ENCODE measurements at places on chromosomes 11 and 22.

- DNase-seq: no peak
Observed at GRCh38 chr22:37442537-37442936, 15.3 kb upstream of the ELFN2 start.

DNA sequence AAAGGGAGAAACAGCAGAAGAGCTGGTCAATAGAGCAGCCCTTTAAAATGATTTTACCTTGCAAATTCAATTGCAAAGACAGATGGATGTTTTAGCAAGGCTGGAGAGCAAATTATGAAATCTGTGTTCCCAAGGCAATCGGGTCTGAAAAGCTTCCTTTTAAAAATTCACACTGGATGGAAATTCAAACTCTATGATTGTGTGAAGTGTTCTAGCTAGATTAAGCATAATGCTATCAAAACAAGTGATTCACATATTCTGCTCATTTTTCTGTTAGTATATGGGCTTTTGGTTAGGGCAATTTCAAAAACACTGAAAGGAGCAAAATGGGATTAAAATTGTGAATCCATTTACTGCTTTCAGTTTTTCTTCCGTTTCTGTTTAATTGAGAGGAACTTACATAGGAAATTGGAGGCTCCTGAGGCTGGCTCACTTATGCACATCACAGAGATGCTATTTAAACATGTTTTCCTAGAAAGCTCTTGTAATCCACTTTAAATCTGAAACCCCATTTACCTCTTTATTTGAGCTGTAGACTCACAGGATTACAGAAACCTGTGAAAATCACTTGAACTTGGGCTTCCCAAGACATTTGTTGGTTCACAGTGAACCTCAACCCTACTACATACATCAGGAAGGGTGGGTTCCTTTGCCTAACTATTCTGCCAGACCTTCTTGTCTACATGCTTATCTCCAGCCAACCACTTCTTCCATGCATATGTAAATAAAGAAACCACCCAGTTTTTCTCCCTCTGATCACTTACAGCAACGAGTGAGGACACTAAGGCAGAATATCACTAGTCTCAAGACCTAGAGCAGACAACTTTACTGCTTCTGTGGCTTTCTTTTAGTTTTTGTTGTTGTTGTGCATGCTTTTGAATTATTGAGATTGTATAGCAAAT lies 201.9 kb upstream of the PITPNB start:
- no peak for DNase-seq

GRCh38 chr11:113681711-113682413 lies 24.2 kb downstream of the TMPRSS5 start:
- no peak for DNase-seq

- no peak for DNase-seq
Observed at GRCh38 chr22:32775957-32776356, 25.5 kb upstream of the TIMP3 start.

DNA sequence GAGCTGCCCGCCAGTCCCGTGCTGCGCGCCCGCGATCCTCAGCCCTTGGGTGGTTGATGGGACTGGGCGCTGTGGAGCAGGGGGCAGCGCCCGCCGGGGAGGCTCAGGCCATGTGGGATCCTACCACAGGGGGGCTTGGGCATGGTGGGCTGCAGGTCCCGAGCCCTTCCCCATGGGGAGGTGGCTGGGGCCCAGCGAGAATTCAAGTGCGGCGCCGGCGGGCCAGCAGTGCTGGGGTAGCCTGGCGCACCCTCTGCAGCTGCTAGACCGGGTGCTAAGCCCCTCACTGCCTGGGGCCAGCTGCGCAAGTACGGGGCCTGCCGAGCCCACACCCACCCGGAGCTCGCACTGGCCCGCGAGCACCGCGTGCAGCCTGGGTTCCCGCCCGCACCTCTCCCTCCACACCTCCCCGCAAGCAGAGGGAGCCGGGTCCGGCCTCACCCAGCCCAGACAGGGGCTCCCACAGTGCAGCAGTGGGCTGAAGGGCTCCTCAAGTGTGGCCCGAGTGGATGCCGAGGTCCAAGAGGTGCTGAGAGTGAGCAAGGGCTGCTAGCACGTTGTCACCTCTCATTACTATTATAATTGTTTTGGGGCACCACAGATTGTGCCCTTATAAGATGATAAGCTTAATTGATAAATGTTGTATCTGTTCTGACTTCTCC lies 333.2 kb downstream of the CASP12 start:
- peak; percentile 1 for DNase-seq

- no peak for DNase-seq
Observed at GRCh38 chr22:32100711-32101110, 57.6 kb downstream of the SLC5A1 start.

DNA sequence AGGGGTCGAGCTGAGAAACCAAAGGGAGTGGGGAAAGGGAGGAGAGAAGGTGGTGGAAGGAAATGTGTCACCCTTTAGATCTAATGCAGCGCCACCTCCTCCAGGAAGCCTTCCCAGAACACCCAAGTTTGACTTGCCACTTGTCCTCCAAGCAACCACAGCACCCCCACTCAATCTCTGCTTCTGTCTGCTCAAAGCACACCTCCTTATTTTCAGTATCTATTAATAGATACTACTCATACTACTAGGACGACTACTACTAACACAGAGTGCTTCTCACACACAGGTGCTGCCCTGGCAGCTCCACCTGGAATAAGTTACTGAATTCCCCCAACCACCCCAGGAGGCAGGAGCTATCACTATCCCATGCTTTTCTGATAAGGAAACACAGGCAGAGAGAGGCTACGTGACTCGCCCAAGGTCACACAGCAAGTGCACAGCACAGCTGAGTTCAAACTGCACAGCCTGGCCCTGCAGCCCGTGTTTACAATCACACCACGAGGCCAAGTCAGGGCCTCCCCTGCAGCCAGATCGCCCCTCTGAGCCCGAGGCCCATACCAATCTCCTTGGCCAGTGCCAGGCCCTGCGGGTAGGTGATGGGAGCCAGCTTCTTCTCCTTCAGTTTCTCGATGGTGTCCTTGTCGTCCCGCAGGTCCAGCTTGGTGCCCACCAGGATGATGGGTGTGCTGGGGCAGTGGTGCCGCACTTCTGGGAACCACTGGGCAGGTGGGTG lies 13.2 kb downstream of the RAC2 start:
- peak; percentile 55 for DNase-seq

DNA sequence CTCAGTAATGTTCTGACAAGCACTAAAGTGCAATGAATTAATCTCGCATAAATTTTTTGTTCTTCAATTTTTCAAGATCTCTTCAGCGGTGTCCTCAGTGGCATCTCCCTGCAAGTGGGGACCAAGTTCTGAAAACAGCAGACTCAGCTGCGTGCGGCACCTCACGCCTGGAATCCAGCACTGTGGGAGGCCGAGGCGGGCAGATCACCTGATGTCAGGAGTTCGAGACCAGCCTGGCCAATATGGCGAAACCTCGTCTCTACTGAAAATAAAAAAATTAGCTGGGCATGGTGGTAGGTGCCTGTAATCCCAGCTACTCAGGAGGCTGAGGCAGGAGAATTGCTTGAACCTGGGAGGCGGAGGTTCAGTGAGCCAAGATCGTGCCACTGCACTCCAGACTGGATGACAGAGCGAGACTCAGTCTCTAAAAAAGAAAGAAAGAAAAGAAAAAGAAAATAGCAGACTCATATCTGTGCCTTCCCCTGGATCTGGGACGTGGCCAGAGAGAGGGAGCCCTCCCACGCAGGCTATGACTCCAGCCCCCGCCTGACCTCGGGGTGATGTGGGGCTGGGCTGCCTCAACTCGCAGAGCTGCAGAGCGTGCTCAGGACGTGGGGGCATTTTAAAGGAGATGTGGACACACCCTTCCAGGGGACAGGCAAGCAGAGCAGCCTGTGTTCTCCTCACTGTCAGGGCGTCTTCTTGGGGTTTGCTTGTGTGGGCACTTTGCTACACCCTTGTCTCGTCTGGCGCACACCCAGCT lies 346.6 kb downstream of the BRD1 start:
- no peak for DNase-seq

GRCh38 chr11:116857316-116857715 lies 19.9 kb upstream of the APOA1 start:
- DNase-seq: no peak

GRCh38 chr11:119432484-119433357 lies 9.7 kb upstream of the THY1 start:
- DNase-seq: no peak

- DNase-seq: peak; percentile 86
Observed at GRCh38 chr11:96242971-96243647, 99.9 kb downstream of the MAML2 start.

GRCh38 chr11:35349897-35350296 lies 69.5 kb downstream of the SLC1A2 start:
- DNase-seq: no peak

DNA sequence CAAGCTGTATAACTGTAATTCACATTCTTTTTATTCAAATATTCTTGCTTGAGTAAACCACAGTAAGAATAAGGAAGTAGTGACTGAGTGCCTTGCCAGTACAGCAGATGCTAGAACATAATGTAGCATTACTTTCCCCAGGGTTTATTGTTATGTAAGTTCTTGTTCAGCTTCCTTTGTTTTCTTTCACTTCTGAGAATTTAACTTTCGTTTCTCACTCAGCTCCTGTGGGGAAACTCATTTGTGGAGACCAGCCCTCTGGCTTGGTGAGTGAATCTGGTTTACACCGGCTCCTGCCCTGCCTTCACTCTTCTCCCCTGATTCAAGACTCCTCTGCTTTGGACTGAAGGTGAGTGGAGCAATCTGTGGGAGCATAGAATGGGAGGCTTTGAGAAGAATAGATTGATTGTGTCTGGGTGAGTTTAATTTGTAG lies at the start of gene TRIM22:
TSS of gene TRIM22 (plus strand) at position 240 of the 433 bp plus-strand sequence. CDS start 6,443 bp downstream, outside the sequence.
- peak; percentile 71 for DNase-seq

- DNase-seq: no peak
Observed at GRCh38 chr11:106524436-106524835, 447.0 kb downstream of the AASDHPPT start.

- DNase-seq: peak; percentile 86
Observed at GRCh38 chr22:22111267-22111751, 128.7 kb upstream of the TOP3B start.

DNA sequence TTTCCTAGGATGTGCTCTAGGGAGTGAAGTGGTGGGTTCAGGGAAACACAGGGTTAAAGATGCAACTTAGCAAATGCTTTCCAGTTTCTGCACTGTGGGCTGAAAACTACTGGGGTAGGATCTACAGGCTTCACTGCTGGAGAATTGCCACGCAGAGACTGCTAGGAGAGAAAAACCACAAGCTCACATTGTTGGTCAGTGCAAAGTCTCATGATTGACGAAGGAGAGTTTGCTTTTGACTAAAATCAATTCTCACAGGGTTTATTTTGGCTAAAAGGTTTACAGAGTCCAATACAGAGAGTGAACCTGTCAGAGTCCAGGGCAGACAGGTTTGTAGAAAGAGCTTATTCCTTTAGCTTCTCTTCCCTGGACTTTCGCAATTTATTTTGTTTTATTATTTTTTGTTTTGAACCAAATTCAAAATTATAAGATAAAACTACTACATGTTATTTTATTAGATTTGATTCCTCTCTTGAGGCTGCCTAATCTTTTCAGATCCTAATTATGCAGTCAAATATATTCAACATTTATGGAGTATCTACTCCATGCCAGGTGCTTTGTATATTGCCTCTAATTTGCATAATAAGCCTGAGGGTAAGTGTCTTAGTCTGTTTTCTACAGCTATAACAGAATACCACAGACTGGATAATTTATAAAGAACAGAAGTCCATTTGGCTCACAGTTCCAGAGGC lies 64.7 kb downstream of the MTNR1B start:
- DNase-seq: no peak

DNA sequence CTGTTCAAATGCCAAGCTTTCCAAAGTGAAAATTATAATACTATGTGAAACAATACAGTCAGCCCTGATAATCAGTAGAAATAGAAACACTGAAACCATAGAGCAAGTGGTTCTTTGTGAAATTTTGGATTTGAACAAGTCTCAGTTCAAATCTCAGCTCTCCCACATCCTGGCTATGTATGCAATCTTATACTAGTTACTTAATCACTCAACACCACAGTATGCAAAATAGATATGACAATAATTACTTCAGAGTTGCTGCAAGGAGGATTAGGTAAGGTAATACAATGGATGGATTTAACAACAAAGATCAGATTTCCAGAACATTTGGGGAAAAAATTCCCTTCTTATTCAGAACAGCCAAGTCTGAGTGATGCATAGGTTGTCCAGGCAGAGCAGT lies 851.8 kb upstream of the CCDC90B start:
- DNase-seq: no peak

DNA sequence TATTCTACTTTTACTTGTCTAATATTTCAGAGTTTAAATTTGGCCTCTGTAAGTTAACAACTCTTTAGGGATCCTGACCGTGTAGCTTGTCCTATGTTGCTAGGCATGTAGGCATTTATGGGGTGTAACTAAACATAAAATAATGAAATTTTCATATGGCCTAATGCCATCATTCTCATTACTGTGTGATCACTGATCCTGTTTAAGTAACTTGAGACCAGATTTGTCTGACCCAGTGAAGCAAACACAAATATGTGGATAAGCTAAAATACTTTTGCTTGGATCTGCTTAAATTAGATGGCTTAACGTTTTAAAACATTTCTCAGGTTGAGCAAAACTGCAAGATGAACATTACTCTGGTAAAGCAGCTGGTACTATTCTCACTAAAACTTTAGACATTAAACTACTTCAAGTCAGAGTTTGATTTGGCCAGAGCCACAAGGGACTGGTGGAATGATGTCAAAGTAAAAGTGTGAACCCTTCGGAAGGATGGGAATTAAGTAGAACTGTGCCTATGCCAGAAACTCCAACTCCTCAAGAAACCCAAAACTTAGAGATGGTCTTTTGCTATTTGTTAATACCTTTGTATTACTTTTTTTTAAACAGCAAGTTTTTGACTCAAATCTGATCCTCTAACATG lies 12.5 kb downstream of the QSER1 start:
- DNase-seq: no peak

DNA sequence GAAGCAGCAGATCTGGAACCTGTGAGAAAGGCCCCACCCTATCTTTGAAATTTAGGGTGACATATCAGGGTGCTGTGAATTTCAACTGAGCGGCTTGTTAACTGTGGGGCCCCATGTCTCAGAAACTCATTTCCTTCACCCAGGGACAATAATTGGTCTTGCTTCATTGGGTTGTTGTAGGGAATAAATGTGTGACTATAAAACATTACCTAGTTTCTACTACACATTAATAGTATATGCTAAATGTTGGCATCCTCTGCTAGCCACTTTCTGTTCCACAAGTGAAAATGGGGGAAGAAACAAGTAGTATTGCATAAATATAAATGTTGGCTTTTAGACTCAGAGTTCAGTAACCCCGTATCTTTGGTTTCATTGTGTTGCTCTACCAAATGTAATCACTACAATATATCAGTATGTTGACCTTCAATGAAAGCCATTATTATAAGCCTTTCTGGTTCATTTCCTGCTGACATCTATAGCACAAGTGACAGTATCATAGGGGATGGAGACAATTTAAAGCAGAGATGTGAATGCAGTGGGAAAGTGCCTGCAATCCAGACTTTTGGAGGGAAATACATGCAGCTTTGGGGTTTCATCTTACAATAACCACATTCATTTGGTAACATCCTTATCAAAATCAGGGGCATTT lies 905.5 kb upstream of the RAG2 start:
- peak; percentile 61 for DNase-seq

All from GM06990 (cell line).